ENCODE measurements at places on chromosomes 7 and 10. TPM values are rescaled to one million over a fixed set of nuclear protein-coding genes. Genes with fewer than 3 reads are reported as not detected.

GRCh38 chr10:6176691-6177231, 26.0 kb upstream of the PFKFB3 start:
- no peak for DNase-seq

DNA sequence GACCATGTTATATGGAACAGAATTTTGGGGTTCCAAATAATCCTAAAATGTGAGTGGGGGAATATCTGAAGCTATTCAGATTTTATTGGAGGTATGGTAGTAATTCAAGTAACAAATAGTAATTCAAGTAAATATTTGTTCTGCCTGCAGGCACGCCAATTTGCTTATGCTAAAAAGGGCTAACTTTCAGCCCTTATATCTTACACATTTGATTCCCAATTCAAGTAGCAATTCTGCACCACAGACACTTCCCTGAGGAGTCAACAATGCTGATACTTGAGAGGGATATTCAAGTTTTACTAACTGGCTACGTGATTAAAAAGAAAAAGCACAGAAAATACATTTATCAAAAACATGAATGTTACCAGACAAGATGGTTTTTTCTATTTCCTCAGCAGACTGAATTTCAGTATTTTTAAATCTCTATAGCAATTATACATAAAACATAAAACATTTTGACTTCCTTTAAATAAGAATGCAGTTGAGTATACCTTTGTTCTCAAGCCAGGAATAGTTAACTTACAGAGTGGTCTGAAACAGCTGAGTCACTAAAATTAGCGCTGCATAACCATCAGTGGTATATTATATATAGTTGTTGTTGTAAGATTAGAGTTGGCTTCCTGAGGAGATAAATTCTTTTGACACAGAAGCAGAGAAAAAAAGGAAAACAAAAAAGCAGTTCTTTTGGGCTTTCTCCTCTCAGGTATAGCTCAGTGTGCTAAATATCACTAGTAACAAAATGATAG, 33.9 kb downstream of the MTPN start:
- DNase-seq, result no peak

DNA sequence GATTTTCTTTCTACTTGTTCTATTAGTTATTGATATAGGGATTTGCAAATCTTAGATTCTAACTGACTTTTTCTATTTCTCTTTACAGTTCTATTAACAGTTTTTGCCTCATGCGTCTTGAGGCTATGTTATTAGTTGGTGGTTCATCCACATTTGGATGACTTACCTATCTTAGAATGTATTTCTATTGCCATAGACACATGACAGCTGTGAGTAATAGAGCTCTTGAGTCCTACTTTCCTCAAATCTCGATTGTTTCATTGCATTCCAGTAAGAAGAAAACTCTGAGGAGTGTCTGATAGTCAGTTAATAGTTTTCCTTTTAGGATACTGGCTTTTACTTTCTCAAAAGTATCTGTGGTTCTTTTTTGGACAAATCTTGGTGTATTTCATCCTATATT, 241.4 kb upstream of the ZNF32 start:
- DNase-seq, result no peak

GLI3 gene
- 14.5 TPM for polyA plus RNA-seq

- no peak for DNase-seq
Observed at GRCh38 chr7:22672846-22673680, 53.9 kb upstream of the IL6 start.

DNA sequence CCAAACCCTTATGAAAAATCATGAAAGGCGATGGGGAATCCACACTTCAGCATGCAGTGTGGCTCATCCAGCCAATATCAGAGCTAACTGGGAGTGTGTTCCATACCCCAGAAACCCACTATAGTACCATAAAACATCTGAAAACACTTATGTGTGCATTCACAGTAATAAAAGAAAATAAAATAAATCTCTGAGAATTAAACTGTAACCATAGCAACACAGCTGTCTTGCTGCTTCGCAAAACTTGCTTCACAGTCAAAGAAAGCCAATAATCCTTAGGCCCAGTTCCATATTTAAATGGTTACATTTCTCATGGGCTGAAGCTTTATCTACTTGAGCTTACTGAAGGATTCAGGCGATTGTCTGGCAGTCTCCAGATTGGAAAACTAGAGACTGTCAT, 19.9 kb upstream of the POLR1F start:
- DNase-seq, result no peak

- no peak for DNase-seq
Observed at GRCh38 chr7:43248961-43249822, 136.7 kb downstream of the HECW1 start.

KCNH2 gene
- polyA plus RNA-seq, result 14.1 TPM

DNA sequence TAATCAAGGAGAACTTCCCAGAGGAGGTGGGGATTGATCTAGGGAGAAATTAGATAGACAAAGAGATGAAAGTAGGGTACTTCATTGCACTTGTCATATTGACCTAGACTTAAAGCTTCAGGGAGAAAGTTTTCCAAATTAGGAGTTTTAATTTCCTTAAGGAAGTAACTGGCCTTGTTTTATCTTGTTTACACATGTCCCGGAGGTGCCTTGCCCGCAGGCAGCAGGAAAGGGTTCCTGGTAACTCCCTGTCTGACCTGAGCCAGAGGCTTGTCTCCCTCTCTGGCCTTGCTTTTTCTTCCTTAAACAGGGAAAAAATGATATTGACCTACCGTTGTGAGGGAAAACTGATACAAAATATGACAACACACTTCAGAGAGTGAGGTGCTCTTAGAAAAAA, 181.6 kb downstream of the EVX1 start:
- no peak for DNase-seq

- no peak for DNase-seq
Observed at GRCh38 chr7:148277042-148277660, 313.4 kb upstream of the C7orf33 start.

DNA sequence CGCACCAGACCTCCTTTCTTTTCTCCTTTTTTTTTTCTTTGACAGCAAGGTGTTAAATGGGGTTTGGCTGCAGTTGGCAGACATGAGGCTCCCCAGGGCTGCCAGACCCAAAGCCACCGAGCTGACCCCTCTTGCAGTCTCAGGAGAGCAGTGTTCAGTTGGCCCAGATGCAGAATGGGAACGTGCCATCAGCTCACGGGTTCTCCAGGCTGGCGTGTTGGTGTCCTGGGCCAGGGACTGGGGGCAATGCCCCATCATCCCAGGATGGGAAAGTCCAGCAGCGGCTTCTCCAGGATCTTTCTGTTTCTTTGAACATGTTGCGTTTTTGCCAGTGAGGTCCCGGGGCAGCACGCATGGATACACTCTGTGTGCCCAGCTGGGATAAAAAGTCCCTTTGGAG, 114.6 kb upstream of the KCTD7 start:
- DNase-seq, result no peak

- no peak for DNase-seq
Observed at GRCh38 chr10:84499846-84500245, 171.5 kb downstream of the CCSER2 start.

- DNase-seq, result no peak
Observed at GRCh38 chr7:100573691-100574361, at the start of gene SAP25. SAP25 (minus strand) TSS chr7:100573900; CDS start chr7:100573742, 158 bp downstream.

LHPP gene
- polyA plus RNA-seq, result 20.0 TPM

SRGN gene
- 19.5 TPM for polyA plus RNA-seq

- DNase-seq, result no peak
Observed at GRCh38 chr7:132403465-132404110, 172.7 kb downstream of the PLXNA4 start.

- DNase-seq, result no peak
Observed at GRCh38 chr7:63008366-63008765, 990.3 kb upstream of the ZNF722 start.

GRCh38 chr10:128095027-128095752, 31.0 kb downstream of the MKI67 start:
- no peak for DNase-seq

DNA sequence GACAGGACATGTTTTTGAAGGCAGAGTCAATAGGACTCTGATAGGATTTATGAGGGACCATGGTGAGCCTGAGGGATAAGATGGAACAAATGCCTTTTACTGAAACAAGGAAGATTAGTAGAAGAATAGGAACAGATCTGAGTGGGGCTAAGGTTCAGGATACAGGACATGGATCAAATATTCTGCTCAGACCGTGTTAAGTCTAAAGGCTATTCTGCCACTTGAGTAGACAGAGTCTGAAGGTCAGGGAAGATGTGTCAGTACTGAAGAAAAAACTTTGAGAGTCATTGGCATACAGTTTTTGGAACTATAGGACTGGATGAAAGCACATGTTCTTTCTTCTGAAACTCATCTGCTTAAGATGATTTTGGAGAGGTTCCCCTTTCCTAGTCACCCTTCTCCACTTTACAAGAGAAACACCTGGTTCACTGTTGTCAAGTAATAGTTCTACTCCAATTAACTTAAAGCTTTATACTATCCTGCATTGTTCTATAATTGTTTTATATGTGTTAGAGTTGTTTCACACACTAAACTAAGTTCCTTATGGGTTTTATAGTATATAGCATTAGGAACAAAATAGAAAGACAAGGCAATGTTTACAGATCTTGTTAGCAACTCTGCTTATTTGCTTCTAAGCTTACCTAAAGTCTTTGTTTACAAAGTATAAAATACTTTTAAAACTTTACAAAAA, 43.4 kb downstream of the WASL start:
- DNase-seq, result no peak

- no peak for DNase-seq
Observed at GRCh38 chr7:121832347-121832746, 40.6 kb upstream of the PTPRZ1 start.

- no peak for DNase-seq
Observed at GRCh38 chr7:3218411-3219225, 82.4 kb upstream of the SDK1 start.

DNA sequence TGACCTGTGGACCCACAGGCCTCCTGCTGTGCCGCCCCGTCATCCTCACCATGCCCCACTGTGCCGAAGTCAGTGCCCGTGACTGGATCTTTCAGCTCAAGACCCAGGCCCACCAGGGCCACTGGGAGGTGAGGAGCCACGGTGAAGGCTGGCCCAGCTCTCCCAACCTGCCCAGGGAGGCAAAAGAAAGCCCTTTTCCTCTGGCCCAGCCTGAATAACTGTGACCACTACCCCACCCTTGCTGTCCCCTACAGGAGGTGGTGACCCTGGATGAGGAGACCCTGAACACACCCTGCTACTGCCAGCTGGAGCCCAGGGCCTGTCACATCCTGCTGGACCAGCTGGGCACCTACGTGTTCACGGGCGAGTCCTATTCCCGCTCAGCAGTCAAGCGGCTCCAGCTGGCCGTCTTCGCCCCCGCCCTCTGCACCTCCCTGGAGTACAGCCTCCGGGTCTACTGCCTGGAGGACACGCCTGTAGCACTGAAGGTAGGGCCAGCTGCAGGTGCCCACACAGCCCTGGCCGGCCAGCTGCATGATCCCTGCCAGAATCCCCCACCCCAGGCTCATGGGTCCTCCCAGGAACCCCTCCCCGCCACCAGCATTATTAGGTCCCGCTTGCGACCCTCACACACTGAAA, 25.5 kb upstream of the SLC29A3 start:
- DNase-seq, result no peak

DNA sequence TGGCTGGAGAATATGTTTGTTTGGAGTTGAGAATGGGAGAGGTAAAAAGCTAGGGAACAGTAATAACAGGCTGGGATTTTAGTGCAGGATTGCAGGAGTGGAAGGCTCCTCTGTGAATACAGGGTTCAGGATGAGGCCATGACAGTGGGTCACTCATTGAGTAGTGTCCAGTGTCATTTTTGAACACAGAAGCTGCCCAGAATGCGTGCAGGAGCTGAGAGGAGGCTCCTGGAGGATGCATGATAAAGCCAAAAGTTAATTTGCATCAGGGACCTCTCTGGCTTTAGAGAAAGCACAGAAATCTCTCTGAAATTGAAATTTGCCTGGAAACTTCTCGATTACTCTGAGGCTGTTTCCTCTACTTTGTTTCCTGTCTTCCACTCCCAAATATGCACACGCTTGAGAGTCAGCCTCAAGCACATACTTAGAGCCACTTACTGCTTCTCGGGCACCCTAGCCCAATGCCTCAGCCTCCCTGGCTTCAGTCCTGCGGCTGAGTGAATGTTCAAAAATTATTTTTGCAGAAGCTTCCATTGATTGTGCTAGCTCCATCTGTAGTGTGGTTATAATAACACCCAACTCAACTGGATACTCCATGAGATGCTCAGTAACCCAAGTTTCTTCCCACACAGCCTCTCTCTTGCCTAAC, 1.8 kb upstream of the GALNT17 start:
- no peak for DNase-seq

GRCh38 chr10:125135771-125136035, 24.7 kb downstream of the CTBP2 start:
- DNase-seq, result no peak

C7orf33 gene
- polyA plus RNA-seq, result not detected

- no peak for DNase-seq
Observed at GRCh38 chr7:122629412-122629953, 69.4 kb downstream of the RNF133 start.

DNA sequence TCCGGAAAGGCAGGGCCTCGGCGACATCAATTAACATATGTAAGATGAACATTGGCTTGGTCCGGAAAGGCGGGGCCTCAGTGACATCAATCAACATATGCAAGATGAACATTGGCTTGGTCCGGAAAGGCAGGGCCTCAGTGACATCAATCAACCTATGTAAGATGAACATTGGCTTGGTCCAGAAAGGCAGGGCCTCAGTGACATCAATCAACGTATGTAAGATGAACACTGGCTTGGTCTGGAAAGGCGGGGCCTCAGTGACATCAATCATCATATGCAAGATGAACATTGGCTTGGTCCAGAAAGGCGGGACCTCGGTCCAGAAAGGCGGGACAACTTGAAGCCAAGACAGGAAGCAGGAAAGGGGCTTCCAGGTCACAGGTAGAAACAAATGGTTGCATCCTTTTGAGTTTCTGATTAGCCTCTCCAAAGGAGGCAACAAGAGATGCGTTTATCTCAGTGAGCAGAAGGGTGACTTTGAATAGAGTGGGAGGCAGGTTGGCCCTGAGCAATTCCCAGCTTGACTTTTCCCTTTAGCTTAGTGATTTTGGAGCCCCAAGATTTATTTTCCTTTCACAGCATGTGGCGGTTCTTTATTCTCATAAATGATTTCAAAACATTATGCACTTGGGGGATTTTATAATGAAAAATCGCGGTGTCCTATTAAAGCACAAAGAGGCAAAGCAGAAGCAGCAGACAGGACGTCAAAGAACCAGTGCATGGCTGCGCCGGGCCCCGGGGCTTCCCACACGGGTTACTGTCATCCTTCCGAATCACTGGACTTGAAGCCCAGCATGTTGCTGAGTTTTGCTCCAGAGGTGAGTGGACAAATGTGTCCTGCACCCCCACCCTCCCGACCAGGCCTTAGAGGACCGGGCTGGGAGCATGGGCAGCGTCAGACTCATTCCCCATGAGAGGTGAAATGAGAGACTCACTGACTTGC, 43.1 kb upstream of the EN2 start:
- no peak for DNase-seq

DNA sequence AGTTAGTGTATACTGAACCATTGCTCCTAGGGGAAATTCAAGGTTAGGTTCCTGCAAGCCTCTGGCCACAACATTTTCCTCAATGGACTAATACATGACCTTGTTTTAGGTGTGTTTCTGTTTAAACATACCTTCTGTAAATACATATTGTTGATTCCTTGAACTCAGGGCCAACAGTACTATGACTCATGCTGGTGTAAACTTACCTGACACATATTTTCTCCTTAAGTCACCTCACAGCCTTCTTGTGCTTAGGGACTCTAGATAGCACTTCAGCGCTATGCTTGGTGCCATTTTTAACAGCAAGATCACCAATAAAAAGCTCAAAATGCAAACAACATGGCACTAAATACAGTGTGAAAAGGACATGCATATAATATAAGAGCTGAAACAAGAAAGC, 176.4 kb downstream of the TAX1BP1 start:
- DNase-seq, result no peak

CALML3 gene
- 0.10 TPM for polyA plus RNA-seq

ASAH2 gene
- 1.00 TPM for polyA plus RNA-seq

GRCh38 chr7:9240001-9240400, 806.6 kb downstream of the NXPH1 start:
- DNase-seq, result no peak

- DNase-seq, result no peak
Observed at GRCh38 chr10:10819206-10819856, 198.3 kb upstream of the CELF2 start.
